Left renal pelvis (tissue), 4 donors: ENCODE measurements at places on chromosomes 6 and 20.

GRCh38 chr6:13398421-13398994, 70.2 kb upstream of the TBC1D7 start:
- no peak for DNase-seq

- DNase-seq, result no peak
These were observed 64.4 kb upstream of the IYD start for GRCh38 chr6:150304429-150304828.

DNA sequence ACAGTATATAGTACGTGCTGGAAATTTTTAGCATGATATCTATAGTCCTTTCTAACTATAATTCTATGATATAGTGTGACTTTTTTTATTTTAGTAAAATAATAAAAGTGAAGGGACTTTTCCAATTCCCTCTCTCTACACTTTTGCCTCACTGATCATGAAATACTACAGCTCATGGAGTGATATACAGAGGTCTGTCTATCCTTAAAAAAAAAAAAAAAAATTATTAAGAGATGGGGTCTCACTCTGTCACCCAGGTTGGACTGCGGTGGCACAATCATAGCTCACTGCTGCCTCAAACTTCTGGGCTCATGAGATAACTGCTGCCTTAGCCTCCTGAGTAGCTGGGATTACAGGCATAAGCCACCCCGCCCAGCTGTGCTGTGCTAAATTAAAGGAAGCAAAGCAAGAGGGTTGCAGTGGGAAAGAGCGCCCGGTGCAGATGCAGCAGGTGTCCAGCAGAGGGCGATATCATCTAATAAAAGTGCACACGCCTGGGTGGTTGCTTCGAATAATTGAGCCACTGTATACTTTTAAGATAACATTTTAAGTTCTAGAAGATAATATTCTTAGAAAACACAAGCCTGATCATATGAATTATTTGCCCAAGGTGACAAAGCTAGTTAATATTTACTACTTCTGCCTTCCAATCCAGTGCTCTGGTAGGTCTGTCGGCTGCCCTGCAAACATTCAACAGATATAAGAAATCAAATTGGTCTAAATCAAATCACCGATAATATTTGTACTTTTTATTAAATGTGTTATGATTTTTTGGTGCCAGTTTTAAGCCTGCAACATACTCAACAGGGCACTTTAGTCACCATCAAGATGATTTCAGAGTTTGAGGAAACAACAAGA, 94.9 kb upstream of the NT5E start:
- peak; percentile 24 for DNase-seq

DNA sequence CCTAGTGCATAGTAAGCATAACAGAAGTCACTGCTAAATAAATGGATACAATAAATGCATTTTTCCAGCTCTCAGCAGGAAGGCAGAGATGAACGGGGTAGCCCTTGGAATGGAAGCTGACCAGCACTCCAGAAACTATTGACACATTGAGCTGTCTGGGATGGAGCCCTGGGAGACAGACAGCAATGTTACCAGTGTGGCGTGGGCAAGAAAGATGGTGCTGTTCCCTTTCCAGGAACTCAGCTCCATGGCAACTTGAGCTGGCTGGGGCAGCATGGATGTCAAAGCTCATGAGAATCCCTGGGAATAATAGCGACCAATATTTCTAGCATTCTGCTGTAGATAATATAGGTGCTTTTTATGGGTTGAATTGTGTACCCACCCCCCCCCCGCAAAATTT, 104.3 kb upstream of the PTPRT start:
- DNase-seq, result no peak

- DNase-seq, result peak; percentile 29
These were observed 610.3 kb downstream of the RNF144B start for GRCh38 chr6:18997375-18997826.

DNA sequence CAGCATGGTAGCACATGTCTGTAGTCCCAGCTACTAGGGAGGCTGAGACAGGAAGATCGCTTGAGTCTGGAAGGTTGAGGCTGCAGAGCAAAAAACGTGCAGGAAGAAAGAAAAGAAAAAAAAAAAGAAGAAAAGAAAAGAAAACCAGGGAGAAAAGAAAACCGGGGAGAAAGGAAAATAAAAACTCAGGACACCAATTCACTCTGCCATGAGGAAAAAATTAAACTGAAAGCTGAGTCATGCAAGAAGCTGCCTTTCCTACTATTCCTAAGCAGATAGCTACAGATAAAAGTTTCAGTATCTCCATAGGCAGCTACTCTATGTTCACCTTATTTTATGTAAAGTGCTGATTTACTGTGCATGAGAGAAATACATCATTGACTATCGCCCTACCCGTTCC, 10.5 kb downstream of the PTGIS start:
- no peak for DNase-seq
